Anterior cingulate cortex (tissue), 58 donors: ENCODE measurements at places on chromosomes 4 and X.
A peak's percentile ranks its signal among the peaks of the same experiment; 100 is the strongest.

GRCh38 chrX:19064175-19064574 is 58.1 kb downstream of the ADGRG2 start:
- DNase-seq = no peak

- no peak for DNase-seq
These were observed 248.5 kb upstream of the DIAPH2 start for GRCh38 chrX:96436105-96436504.

- DNase-seq = no peak
These were observed 2.7 kb downstream of the RASL11B start for GRCh38 chr4:52864793-52865192.

DNA sequence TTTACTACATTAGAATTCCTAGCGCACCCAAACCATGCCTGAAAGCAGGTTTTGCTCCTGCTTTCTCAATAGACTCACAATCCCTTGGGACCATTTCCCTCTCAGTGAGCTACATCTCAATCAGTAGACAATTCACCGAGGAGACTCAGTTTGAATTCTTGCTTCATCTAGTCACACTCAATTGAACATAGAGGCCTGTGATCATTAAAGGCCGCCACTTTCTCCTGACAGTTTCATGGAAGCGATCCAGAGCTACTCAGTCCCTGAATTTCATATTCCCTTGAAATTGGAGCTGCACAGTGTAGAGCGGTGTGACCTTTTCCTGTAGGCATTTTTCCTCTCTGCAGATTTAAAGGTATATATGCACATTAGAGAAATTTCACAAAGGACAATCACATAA is 193.9 kb upstream of the SPOCK3 start:
- DNase-seq = no peak

GRCh38 chr4:10608501-10609219 is 75.9 kb downstream of the CLNK start:
- no peak for DNase-seq

DNA sequence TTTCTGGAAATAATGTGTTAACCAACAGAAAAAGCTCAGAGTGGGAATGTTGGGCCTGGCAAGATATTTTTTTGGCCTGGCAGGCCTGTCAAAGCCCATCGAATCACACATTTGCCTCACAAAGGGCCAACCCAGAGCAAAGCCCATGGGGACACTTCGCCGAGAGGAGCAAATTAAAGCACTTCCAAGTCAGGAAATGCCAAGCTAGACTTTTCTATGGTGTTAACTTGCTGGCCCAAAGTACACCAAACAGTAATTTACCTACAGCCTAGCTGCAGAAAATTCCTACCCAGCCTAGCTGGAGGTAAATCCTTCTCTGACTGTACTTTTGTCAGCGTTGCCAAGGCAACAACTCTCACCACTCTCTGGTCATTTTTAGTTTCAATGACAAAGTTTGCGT is 288.6 kb upstream of the LDB2 start:
- DNase-seq = peak; percentile 5

DNA sequence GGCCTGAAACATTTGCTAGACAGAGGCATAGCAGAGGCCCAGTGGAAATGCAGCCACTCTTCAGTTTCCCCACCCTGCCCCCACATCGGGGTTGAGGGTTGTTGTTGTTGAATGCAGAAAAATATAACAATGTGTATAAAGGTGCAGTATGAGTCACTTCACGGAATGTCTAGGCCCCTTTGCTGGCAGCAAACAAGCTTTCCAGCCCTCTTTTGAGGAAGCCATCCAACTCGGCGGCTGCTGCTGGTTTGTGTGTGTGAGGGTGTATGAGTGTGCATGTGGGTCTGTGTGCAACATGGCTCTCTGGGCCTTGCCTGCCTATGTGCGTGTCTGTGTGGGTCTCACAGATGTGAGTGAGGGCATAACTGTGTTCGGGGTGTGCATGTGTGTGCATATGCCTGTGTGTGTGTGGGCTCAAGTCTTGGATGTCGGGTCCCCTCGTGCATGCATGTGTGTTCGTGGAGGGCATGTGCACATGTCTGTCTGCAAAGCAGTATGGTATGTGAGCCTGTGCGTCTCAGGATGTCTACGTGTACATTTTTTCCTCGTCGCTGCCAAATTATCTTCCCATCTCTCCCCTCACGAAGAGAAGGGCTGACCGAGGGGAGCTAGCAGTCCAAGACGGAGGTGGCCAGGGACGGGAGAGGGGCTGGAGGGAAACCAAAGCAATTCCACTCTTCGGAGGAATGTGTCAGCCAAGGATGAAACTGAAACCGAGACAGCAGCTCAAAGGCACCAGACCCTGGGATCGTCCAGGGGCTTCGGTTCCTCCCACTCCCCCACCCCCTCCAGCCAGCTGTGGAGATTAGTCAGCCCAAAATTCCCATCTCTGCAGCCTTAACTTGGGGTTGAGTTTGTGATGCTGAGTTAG is 8.4 kb upstream of the ELF4 start:
- no peak for DNase-seq

GRCh38 chr4:185143601-185143969 is 519 bp downstream of the SLC25A4 start:
- DNase-seq = peak; percentile 37

- DNase-seq = no peak
These were observed 220.6 kb upstream of the ARSJ start for GRCh38 chr4:114200026-114200425.

- no peak for DNase-seq
These were observed 5.5 kb downstream of the SAT1 start for GRCh38 chrX:23788521-23788920.

DNA sequence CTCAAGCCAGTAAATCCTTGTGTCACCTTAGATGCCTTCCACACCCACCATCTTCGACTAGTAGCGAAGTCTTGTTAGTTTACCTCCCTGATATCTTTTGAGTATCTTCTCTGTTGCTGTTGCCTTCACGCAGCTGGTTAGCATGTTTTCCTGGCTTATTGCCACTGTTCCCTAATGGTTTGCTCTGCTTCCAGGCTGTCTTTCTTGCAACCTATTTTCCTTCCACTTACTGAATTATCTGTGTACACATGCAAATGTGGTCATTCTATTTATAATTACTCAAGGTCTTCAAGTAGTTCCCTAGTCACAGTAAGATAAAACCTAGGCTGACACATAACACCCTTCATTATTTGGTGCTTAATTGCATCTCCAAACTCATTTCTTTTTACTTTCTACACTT is 89.5 kb downstream of the UGT8 start:
- DNase-seq = no peak

DNA sequence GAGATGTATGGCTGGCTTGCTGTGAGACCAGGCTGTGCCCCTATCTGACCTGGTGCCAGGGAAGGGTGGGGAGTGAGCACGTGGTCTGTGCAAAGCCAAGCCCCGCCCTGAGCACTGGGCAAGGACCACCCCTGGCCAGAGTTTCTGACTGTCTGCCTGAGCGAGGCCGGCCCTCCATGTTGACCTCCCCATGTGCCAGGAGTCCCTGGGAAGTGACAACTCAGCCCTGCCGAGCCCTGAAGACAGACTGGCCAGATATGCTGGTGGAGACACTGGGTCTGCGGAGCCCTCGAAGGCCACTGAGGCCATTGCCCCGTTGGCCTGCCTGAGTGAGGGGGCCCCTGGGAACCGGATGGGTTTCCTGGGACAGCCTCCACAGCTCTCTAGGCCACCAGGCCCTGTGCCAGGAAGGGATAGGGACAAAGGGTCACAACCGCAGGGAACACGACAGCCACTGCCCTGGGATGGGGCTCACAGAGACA is 7.1 kb upstream of the BGN start:
- DNase-seq = no peak

GRCh38 chr4:127668770-127669169 is 36.0 kb downstream of the INTU start:
- no peak for DNase-seq

- DNase-seq = no peak
These were observed 52.1 kb downstream of the PRKG2 start for GRCh38 chr4:81162752-81163458.

GRCh38 chrX:87160435-87161010 is 357.1 kb upstream of the KLHL4 start:
- no peak for DNase-seq

- no peak for DNase-seq
These were observed 21.6 kb upstream of the CCNQ start for GRCh38 chrX:153620576-153620975.

- no peak for DNase-seq
These were observed 335.1 kb downstream of the ANK2 start for GRCh38 chr4:113384600-113384999.

DNA sequence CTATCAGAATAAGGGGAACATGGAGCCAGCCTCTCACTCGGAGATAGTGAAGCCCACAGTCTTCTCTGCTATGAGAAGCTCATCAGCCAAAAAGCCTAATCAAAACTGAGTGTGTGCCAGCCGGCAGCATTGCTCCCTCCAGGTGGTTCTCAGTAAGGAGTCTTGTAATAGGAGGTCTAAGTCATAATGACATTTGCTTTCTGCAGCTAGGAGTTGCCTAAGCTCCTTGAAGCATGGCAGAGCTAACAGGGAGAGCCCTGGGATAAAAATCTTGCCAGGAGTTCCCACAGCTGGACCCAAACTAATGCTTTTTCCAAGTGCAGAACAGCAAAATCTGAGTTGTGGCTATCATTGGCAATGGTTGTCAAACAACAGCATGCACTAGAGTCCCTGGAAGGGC is 245.2 kb downstream of the SPATA18 start:
- DNase-seq = no peak

- no peak for DNase-seq
These were observed 26.2 kb upstream of the PYURF start for GRCh38 chr4:88549815-88550214.

GRCh38 chr4:97912156-97912555 is 231.1 kb downstream of the STPG2 start:
- no peak for DNase-seq

DNA sequence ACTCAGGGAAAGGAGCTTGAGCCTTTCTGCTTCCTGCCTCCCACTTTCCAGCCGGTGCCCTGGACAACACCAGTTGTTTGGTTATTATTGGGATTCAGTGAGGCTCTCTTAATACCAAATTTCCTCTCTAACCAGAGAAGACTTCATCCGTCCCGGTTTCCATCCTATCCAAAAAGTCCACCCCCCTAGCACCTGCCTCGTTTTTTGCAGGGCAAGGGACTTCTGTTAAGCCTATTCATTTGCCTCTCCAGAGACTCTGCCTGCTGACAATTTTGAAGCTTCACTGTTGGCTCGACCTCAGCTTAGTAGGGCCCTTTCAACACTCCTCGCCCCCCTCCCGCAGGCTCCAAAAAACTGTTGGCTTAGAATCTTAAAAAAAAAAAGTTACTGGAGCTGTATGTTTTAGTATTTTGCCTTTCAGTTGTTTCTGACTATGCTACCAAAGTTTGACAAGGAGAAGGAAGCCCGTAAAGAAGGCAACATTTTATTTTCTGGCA is 779 bp upstream of the PRSS12 start:
- no peak for DNase-seq

DNA sequence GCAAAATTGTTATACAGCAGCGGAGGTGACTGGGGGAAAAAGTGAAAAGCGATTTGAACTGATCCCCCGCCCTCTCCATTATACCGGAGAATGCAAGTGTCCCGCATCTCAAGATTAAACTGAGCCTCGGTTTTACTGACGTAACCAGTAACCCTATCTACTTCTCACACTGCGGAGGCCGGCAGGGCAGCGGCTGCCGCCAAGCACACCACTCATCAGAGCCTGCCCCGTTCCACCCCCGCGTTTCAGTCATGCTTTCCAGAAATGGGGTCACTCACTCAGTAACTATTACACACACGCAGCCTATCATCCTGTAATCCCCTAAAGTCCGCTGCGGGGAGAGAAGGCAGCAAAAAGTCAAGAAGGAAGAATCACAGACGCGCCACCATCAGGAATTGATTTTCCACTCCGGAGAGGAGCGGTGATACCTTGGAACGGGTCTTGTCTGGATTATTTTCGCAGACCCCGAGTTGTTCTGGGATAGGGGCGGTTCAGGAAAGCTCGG is 1.4 kb downstream of the RPS6KA3 start:
- DNase-seq = peak; percentile 0

DNA sequence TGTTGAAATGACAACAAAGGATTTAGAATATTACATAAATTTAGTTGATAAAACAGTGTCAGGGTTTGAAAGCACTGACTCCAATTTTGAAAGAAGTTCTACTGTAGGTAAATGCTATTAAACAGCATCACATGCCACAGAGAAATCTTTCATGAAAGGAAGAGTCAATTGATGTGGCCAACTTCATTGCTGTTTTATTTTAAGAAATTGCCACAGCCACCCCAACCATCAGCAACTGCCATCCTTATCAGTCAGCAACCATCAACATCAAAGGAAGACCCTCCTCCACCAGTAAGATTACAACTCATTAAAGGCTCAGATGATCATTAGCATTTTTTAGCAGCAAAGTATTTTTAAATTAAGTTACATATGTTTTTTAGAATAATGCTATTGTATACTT is 54.6 kb upstream of the RAB9B start:
- no peak for DNase-seq

- DNase-seq = no peak
These were observed 246.4 kb upstream of the SLC7A11 start for GRCh38 chr4:138488533-138488932.

GRCh38 chrX:148956352-148956751 is 455.9 kb downstream of the AFF2 start:
- DNase-seq = no peak

GRCh38 chr4:123874063-123874462 is 477.5 kb downstream of the SPRY1 start:
- DNase-seq = no peak

DNA sequence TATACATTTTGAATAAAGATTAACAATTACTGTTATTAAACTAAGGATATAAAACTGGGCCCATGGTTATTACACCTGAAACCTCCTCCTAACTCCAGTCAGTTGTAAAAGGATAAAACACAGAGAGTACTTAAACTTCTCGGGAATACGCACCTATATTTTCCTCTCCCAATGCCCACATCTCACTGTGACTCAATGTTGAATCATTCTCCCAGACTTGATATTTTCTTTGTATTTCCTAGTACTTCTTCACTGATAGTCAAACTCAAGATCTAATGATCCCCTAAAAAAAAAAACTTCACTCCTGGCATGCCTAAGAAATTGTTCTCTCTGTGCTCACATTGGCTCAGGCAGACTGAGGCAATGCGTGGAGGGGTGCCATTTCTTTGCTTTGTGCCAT is 212.5 kb upstream of the DKK2 start:
- DNase-seq = no peak

GRCh38 chr4:84407554-84408407 is 91.3 kb downstream of the NKX6-1 start:
- no peak for DNase-seq

DNA sequence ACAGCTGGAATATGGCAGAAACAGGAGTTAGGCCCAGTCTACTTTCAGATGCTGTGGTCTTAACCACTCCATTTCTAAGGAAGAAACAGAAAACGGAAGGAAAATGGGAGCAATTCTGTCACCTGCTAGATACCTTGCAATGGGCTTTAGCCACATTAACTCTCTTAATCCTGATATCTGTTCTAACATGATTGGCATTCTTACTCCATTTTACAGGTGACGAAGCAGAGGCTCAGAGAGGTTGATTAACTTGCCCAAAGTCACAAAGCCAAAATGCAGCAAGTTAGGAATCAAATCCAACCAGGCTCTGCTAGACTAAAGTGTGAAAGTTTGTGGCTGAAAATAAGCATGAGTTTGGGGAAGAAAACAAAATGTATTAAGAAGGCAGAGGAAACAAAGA is 196.9 kb downstream of the MAML3 start:
- no peak for DNase-seq
